ENCODE measurements at places on chromosomes 2 and 18. TPM values are rescaled to one million over a fixed set of nuclear protein-coding genes. Genes with fewer than 3 reads are reported as not detected.

- H3K27me3 ChIP-seq, result no peaks in the 10 kb centered on the region
- H3K27ac ChIP-seq, result no peak overlapping the region
- H3K4me3 ChIP-seq, result no peak overlapping the region
- H3K4me1 ChIP-seq, result no peaks in the 10 kb centered on the region
- no peak for DNase-seq
- H3K36me3 ChIP-seq, result no peaks in the 10 kb centered on the region
Observed at GRCh38 chr18:79299711-79300110, 96.0 kb upstream of the NFATC1 start.

- no peaks in the 10 kb centered on the region for H3K27me3 ChIP-seq
- H3K4me3 ChIP-seq, result no peak overlapping the region
- H3K36me3 ChIP-seq, result no peaks in the 10 kb centered on the region
- no peaks in the 10 kb centered on the region for H3K4me1 ChIP-seq
Observed at GRCh38 chr2:27855476-27855875, 34.7 kb downstream of the RBKS start.

- H3K27me3 ChIP-seq, result no peaks in the 10 kb centered on the region
- H3K36me3 ChIP-seq, result no peaks in the 10 kb centered on the region
- no peaks in the 10 kb centered on the region for H3K4me1 ChIP-seq
- H3K4me3 ChIP-seq, result no peak overlapping the region
Observed at GRCh38 chr2:1223791-1224190, 189.5 kb upstream of the TPO start.

DNA sequence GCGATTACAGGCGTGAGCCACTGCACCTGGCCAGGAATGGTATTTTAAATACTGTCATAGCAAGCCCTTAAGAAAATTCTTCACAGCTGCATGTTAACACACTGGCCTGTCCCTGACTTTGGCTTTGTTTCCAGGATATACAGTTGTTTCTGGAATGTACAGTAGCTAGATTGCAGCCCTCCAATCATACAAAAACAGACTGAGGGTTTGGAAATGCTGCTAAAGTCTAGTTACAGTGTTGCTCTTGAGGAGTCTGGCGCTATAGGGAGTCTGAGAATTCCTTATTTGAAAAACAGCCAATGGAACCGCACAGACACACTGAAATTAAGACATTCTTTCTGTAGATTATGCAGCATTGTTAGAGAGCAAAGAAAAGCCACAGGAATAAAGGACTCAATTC, 37.7 kb downstream of the STON1 start:
- H3K4me3 ChIP-seq, result no peak overlapping the region
- no peaks in the 10 kb centered on the region for H3K4me1 ChIP-seq
- no peak for DNase-seq
- H3K27ac ChIP-seq, result no peak overlapping the region

GRCh38 chr2:142472382-142472781, 341.6 kb upstream of the LRP1B start:
- no peak for DNase-seq
- H3K36me3 ChIP-seq, result no peaks in the 10 kb centered on the region
- no peak overlapping the region for H3K4me3 ChIP-seq
- H3K27ac ChIP-seq, result no peak overlapping the region
- no peaks in the 10 kb centered on the region for H3K4me1 ChIP-seq

- no peak overlapping the region for H3K27ac ChIP-seq
- H3K4me3 ChIP-seq, result no peak overlapping the region
- no peaks in the 10 kb centered on the region for H3K27me3 ChIP-seq
- H3K36me3 ChIP-seq, result no peaks in the 10 kb centered on the region
Observed at GRCh38 chr2:81648370-81648769, 1343.8 kb upstream of the LRRTM1 start.

DNA sequence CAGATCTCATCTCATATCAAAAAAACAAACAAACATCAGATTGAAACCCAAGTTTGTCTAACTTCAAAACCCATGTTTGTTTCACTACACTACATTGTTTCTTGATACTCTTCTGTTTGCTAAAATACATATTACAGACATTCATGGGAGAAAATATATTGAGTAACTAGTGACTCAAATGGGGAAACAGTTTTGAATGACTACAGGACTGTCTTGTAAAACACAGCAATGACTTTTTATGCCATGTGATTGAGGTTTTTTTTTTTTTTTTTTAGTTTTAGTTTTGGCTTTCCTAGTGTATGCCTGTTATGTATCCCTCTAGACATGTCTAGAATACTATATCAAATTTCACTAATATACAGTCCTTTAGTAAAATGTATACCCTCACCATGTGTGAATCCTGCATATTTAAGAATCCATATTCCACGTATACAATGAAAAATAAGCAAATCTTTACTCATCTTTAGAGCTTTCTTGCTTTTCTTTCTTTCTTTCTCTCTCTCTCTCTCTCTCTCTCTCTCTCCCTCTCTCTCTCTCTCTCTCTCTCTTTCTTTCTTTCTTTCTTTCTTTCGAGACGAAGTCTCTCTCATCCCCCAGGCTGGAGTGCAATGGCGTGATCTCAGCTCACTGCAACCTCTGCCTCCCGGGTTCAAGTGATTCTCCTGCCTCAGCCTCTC, 46.6 kb upstream of the SERTAD2 start:
- no peak for DNase-seq
- H3K4me3 ChIP-seq, result no peak overlapping the region
- no peaks in the 10 kb centered on the region for H3K27me3 ChIP-seq
- no peaks in the 10 kb centered on the region for H3K36me3 ChIP-seq

GRCh38 chr2:7450188-7450832, 533.1 kb downstream of the RNF144A start:
- no peaks in the 10 kb centered on the region for H3K4me1 ChIP-seq
- H3K27ac ChIP-seq, result no peak overlapping the region
- no peaks in the 10 kb centered on the region for H3K36me3 ChIP-seq
- no peaks in the 10 kb centered on the region for H3K27me3 ChIP-seq
- no peak overlapping the region for H3K4me3 ChIP-seq
- DNase-seq, result no peak

DNA sequence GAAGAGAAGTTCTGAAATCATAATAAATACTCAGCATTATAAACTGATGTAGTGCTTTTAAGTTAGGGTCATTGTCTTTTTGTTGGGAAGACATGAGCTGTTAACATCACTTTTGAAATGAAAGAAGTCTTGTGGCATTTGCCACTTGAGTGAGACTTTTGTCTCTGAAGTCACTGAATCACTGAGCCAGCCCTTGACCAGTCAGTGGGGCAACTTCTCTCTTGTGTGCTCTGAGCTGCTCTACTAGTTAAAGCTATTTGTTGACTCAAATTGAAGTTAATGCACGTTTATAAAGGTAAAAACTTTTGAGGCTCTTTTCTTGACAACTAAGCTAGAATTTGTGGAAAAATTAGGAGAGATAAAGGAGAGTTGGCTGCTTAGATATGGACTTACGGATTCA, 6.7 kb downstream of the WDR43 start:
- DNase-seq, result no peak
- peaks cover 5% of the 10 kb centered on the region for H3K36me3 ChIP-seq
- no peaks in the 10 kb centered on the region for H3K4me1 ChIP-seq
- no peak overlapping the region for H3K4me3 ChIP-seq

Gene DOK1
- 19.6 TPM for total RNA-seq

DNA sequence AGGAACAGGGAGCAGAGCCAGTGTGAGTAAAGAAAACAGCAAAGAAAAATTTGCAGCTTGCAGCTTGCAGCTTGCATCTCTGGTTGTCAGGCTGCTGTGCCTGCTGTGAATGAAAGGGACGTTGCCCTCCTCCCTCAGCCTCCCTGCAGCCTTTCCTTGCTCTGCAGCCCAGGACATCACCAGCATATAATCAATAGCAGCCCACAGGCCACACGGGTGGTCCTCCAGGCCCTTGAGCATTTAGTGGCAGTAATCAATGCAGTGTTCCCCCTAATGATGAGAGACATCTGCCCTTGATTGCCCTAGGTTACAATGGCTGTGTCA, 122.2 kb upstream of the TACR1 start:
- H3K36me3 ChIP-seq, result no peaks in the 10 kb centered on the region
- H3K27ac ChIP-seq, result no peak overlapping the region
- no peak overlapping the region for H3K4me3 ChIP-seq
- no peaks in the 10 kb centered on the region for H3K27me3 ChIP-seq
- no peak for DNase-seq
- no peaks in the 10 kb centered on the region for H3K4me1 ChIP-seq

DNA sequence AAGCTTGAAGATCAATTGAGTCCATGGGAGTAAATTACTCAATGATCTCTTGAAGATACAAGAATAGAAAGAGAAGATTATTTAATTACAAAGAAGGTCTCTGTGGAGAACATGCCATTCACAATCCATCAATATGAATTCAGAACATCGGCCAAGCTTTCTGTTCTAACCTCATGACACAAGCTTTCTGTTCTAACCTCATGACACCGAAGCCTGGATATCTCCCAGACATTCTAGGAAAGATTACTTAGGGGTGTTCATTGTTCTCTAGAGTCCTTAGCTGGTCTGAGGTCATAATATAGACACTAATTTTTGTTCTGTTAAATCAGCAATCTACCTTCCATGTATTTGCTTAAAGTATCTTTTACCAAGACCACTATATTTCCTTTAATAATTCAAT, 95.5 kb downstream of the RDH14 start:
- H3K27ac ChIP-seq, result no peak overlapping the region
- H3K4me1 ChIP-seq, result no peaks in the 10 kb centered on the region
- H3K36me3 ChIP-seq, result no peaks in the 10 kb centered on the region
- no peak for DNase-seq

GRCh38 chr18:43714343-43715010, 437.2 kb upstream of the SYT4 start:
- H3K36me3 ChIP-seq, result no peaks in the 10 kb centered on the region
- no peak for DNase-seq

DNA sequence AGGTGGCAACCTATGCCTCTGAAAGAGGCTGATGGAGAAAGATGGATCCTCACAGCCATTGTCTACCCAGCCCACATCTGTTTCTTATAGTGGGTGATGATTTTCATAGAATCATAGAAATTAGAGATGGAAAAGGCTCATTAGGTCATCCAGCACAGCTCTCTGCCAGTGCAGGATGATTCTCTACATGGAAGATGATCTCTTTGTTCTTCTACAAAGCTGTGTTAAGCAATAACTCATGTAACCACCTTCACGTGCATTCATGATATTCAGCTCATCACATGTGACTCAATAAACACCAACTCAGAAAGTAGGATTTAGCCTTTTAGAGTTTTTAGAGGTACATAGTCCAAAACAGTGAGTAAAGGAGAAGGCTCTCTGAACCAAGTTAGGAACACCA, 539.4 kb upstream of the ID2 start:
- DNase-seq, result no peak
- no peaks in the 10 kb centered on the region for H3K27me3 ChIP-seq
- H3K4me1 ChIP-seq, result no peaks in the 10 kb centered on the region
- no peak overlapping the region for H3K27ac ChIP-seq
- no peaks in the 10 kb centered on the region for H3K36me3 ChIP-seq

GRCh38 chr2:8482432-8482831, 199.4 kb upstream of the ID2 start:
- no peak for DNase-seq
- H3K4me1 ChIP-seq, result no peaks in the 10 kb centered on the region
- H3K4me3 ChIP-seq, result no peak overlapping the region
- no peak overlapping the region for H3K27ac ChIP-seq

DNA sequence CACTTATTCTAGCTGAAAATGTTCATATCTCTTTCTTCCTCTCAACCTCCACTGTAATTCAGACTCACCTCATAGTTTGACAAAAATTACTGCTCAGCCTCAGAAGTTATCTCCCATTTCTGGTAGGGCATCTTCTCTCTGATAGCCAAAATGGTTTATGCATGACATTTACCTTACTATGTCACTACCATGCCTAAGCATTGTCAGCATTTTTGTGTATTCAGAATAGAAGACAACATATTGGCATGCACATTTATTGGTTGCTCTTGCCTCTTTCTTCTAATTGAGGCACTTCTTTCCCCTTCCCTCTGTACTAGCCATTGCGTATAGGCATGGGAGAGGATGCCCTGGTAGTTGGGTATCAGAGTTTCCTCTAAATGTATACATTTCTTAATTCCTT, 406.1 kb upstream of the DCC start:
- no peak overlapping the region for H3K4me3 ChIP-seq
- no peak overlapping the region for H3K27ac ChIP-seq
- no peaks in the 10 kb centered on the region for H3K36me3 ChIP-seq
- DNase-seq, result no peak
- H3K4me1 ChIP-seq, result no peaks in the 10 kb centered on the region

Gene TPO
- total RNA-seq, result 6.6 TPM

GRCh38 chr2:83459456-83459855, 999.6 kb downstream of the SUCLG1 start:
- no peaks in the 10 kb centered on the region for H3K27me3 ChIP-seq
- no peaks in the 10 kb centered on the region for H3K36me3 ChIP-seq
- no peak overlapping the region for H3K27ac ChIP-seq
- no peaks in the 10 kb centered on the region for H3K4me1 ChIP-seq
- no peak overlapping the region for H3K4me3 ChIP-seq
- DNase-seq, result no peak

DNA sequence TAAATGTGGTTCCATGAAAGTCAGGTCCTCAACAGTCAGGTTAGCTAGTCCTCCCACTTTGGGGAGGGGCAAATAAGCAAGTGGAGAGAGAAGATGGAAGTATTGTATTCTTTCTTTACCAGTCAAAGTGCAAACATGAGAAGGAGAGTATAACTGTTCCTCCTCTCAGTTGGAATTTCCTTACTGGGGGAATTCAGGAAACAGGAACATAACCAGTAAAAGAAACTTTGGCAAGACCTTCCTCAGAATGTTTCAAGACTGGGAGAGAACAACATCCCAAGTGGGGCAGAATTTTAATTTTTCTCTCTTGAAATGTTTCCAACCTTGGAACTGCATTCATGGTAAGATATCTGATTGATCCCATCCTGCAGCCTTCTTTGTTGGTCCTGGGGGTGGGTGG, 552.4 kb upstream of the TNP1 start:
- no peaks in the 10 kb centered on the region for H3K36me3 ChIP-seq
- H3K27me3 ChIP-seq, result no peaks in the 10 kb centered on the region
- no peak for DNase-seq
- H3K27ac ChIP-seq, result no peak overlapping the region
- H3K4me1 ChIP-seq, result peaks cover 12% of the 10 kb centered on the region

GRCh38 chr2:102126660-102127059, 15.9 kb upstream of the IL1R1 start:
- no peaks in the 10 kb centered on the region for H3K27me3 ChIP-seq
- H3K4me1 ChIP-seq, result peaks cover 7% of the 10 kb centered on the region
- no peaks in the 10 kb centered on the region for H3K36me3 ChIP-seq
- no peak for DNase-seq
- no peak overlapping the region for H3K27ac ChIP-seq

- H3K4me3 ChIP-seq, result no peak overlapping the region
- no peak for DNase-seq
- H3K36me3 ChIP-seq, result peaks cover 5% of the 10 kb centered on the region
- H3K27ac ChIP-seq, result no peak overlapping the region
- no peaks in the 10 kb centered on the region for H3K27me3 ChIP-seq
Observed at GRCh38 chr18:8821083-8821465, 115.7 kb downstream of the MTCL1 start.

Gene COLEC11
- total RNA-seq, result 1.4 TPM

All from aorta (tissue), 5 donors.